ENCODE measurements at places on chromosomes 2 and 18. TPM values are rescaled to one million over a fixed set of nuclear protein-coding genes. Genes with fewer than 3 reads are reported as not detected.

- DNase-seq = no peak
Measured at GRCh38 chr2:126644630-126645191, 11.2 kb upstream of the GYPC start.

DNA sequence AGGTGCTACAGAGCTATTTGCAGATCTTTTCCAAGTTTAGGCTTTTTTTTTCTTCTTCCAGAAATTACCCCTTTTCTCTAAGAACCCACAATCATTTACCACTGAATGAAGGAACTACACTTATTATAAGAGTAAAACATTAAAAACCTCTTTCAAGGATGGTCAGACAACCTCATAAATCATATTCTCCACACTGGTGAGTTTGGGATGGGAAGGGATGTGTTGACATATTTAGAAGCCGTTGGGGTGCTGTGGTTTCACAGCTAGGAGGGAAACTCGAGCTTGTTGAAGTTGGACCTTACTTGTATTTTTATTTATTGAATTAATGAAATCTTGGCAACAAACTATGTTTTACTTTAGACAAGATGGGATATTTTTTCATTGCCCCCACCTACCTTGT, 289.4 kb upstream of the MEIS1 start:
- DNase-seq = no peak

GRCh38 chr2:12764075-12764730, 47.5 kb downstream of the TRIB2 start:
- no peak for DNase-seq

GRCh38 chr2:32958821-32959220, 12.1 kb downstream of the LTBP1 start:
- no peak for DNase-seq

GRCh38 chr18:56743115-56743514, 92.0 kb downstream of the WDR7 start:
- DNase-seq = no peak

DNA sequence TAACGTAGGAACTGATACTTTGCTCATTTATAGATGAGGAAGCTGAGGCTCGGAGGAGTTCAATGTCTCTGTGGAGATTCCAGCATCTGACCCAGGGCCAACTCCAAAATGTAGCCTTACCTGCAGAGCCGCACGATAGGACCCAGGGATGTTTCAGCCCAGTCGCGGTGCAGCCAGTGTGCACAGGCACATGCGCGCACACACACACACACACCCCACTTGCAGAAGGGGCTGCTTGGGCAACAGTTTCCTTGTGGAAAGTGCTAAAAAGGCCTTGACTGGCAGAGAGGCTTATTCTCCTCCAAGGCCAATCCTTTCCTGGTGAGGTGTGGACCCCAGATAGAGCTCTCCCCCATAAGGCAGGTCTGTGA, 101.7 kb downstream of the ZFP36L2 start:
- no peak for DNase-seq

DNA sequence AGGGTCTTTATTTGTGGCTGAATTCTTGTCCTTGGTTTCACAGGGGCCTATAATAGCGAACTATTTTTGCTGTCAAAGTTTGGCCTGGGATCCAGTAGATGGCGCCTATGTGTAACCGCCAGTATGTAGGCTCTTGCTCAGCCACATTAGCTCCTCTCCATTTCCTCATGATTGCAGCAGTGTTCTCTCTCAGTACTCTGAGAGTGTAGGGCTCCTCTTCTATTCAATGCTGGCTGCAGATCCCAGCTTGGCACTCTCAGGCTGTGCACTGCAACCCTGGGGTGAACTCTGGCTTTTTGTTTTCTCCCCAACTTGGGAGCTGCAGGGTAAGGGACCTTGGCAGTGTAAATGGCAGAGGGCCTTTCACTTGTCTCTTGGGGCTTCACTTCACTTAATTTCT, 344.6 kb upstream of the CHAC2 start:
- DNase-seq = no peak

PDCL3 gene
- 49.5 TPM for polyA plus RNA-seq

- DNase-seq = no peak
Measured at GRCh38 chr18:35736696-35737095, 155.2 kb downstream of the GALNT1 start.

DNA sequence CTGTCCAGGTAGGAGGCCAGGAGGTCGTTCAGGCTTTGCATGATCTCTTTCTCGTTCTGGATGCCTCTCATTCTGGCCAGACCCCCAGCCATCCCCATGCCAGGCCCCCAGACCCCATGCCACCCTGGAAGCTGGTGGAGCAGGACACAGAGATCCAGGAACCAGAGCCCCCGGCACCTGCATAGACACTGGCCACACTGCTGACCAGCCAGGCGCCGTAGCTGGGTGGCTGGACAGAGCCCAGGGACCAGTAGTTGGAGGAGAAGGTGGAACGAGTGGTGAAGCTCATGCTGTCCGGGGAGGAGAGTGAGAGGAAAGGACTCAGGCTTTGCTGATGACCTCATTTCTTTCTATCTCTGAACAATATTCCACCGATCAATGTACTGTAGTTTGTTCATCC, 35.5 kb downstream of the SLC4A5 start:
- no peak for DNase-seq

MPP4 gene
- 0.10 TPM for polyA plus RNA-seq

GRCh38 chr2:212894026-212894425, 257.4 kb downstream of the IKZF2 start:
- DNase-seq = no peak

DNA sequence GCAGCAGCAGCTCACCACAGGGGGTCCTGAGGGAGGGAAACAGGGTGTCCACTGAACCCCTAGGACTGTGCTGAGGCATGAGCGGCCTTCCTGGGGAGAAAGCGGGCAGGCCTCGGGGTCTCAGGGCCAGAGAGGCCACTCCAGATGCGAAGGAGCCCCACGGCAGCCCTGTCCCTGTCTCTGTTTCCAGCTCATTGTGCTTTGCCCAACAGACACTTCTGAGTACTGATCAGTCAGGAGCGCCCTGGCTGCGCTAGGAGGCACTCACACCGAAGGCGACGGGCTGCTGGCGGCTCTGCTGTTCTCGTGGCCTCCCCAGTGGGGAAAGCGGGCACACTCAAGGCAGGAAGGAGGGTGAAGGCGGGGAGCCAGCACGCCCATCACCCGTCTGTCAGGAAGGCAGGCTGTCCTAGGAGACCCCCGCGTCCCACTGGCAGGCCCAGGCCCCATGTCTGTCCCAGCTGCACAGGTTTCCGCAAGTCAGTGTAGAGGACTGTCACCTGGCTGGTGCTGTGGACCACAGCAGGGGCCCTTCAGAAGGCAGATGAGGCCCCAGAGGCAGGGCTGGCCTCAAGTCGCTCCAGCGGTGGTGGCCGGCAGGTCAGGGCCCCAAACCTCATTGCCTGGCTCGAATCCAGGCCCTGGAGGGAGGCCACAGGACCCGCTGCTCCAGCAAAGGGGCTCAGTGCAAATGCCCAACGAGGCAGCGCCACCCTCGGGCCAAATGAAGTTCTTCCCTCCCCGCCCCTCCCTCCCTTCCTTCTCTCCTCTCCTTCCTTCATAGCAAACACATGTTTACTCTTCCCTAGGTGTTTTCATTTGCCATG, 6.8 kb downstream of the ESPNL start:
- no peak for DNase-seq

DNA sequence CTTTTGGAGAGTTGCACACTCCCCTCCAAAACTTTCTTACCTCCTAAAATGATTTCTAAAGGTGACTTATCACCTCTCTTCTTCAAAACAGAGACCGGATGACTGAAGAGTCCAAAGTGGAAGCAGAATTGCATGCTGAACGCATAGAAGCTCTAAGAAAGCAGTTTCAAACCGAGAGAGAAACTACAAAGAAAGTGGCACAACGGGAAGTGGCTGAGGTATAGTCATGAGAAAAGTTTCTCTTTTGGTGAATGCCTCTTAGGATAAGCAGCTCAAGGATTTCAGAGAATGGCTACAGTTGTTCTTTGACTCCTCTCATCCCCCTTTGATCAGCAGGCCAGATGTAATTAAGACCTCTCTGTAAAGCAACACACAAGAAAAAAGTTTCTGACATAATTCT, 73.6 kb downstream of the GTF3C3 start:
- no peak for DNase-seq

DNA sequence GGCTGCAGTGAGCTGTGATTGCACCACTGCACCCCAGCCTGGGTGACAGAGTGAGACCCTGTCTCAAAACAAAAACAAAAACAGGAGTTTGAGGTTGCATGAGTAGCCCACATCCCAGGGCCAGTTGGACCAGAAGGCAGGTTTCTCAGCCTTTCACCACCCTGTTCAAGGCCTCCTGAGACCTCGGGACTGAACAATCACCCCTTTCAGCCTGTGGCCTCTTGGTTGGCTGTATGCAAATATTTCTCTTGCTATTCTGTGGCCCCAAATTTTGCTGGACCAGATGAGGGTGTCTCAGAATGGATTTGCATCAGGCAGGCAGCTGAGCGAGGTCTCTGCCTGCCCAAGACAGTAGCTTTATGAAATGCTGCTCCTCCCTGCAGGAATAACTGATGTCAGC, 56.9 kb downstream of the DPYSL5 start:
- DNase-seq = no peak

GRCh38 chr18:74422541-74422940, 34.6 kb downstream of the DIPK1C start:
- no peak for DNase-seq

DNA sequence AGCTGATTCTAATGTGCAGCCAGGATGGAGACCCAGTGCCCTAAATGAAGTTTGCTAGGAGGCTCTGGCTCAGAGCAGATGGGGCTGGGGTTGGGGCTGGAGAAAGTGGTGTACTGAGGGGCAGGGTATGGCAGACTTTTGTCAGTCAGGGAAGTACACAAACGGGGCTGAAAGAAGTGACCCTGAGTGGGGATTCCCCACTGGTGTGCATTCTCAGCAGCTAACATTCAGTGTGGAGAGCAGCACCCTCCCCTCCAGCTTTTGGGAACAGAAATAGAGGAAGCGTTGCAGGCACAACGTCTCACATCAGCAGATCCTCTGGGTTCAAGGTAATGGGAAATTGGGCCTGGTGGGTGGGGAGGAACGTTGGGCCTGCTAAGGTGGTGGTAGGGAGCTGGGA, 89.1 kb upstream of the GCFC2 start:
- DNase-seq = no peak

- DNase-seq = no peak
Measured at GRCh38 chr2:165778187-165778556, 15.9 kb downstream of the GALNT3 start.

GALNT14 gene
- polyA plus RNA-seq = 1.1 TPM

DNA sequence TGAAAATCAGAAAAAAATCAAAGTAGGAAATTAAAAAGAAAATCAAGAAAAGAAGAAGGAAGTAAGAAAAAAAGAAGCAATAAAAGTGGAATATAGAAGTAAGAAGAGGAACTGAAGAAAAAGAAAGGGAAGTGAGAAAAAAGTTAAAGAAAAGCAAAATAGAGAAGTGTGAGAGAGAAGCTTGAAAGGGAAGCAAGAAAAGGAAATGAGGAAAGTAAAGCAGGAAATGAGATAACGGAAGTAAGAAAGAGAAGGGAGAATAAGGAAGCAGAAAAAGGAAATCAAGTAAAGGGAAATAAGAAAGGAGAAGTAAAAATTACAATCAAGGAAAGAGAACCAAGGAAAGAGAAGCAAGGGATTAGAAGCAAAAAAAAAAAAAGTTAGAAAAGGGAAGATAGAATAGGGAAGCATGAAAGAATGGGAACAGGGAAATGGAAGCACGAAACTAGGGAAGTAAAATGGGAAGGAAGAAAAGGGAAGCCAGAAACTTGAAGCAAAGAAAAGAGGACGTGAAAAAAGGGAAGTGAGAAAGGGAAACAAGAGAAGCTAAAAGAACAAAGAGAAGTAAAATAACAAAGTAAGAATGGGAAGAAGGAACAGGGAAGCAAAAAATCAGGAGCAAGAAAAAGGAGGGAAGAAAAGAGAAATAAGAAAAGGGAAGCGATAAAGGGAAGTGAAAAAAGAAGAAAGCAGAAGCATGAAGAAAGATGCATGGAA, 243.3 kb upstream of the NCKAP5 start:
- DNase-seq = no peak

DNA sequence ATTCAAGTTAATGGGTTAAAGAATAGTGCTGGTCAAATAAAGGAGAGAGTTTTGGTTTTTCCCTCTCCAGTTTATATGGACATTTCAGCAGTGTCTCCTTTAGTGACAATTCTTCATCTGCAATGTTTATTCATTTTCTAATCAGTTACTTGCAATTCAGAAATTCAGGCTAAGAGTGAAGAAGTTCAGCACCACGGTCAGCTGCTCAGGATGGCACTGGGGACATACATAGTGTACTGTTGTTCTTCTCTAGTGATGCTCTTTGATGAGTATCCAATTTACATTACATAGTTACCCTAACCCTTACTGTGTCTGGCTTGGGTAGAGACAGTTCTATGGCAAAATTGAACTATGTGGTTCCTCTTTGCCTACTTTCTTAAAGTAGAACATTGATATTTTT, 412.7 kb downstream of the CNTNAP5 start:
- no peak for DNase-seq

ACMSD gene
- polyA plus RNA-seq = not detected

COL4A3 gene
- 1.4 TPM for polyA plus RNA-seq

GRCh38 chr2:104856973-104857261, 3.0 kb downstream of the POU3F3 start:
- DNase-seq = no peak

DSG3 gene
- 0.14 TPM for polyA plus RNA-seq

DNA sequence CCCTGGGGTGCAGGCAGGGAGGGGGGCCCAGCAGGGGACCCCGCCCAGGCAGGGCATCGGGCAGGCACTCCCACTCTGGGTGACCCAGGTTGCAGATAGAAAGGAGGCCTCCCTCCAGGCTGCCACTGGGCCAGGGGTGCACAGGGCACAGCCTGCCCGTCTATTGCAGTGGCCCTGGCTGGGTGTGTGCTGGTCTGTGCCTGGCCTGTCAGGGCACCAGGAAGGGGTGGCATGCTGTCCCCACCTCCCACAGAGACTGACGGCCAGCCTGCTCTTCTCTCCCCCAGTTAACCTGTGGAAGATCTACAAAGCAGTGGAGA, 12.9 kb downstream of the ARID5A start:
- DNase-seq = no peak

GRCh38 chr2:33786881-33787280, 187.8 kb upstream of the FAM98A start:
- no peak for DNase-seq

GRCh38 chr2:187055463-187055862, 206.5 kb upstream of the ZSWIM2 start:
- no peak for DNase-seq

DNA sequence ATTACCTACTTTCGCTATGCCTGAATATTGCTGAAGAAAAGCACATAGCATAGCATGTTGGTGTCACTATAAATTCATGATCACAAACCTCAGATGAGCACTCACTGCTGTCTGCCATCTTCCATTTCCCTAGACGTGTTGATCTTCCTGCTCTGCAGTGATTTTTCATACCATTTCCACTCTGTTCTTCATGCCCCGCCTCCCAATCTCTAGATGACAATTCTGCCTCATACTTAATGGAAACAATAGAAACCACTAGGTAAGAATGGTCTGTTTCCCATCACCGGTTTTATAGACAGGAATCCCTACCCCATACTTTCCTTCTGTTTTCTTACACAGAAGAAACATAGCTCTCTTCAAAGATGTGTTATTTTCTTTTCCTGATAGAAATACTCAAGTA, 63.8 kb downstream of the PIK3C3 start:
- no peak for DNase-seq

IGFBP5 gene
- polyA plus RNA-seq = 516 TPM

PRKAG3 gene
- polyA plus RNA-seq = not detected
